ENCODE measurements at places on chromosomes 7 and 10.

GRCh38 chr10:71771204-71771603 lies 2.1 kb downstream of the VSIR start:
- DNase-seq: no peak

DNA sequence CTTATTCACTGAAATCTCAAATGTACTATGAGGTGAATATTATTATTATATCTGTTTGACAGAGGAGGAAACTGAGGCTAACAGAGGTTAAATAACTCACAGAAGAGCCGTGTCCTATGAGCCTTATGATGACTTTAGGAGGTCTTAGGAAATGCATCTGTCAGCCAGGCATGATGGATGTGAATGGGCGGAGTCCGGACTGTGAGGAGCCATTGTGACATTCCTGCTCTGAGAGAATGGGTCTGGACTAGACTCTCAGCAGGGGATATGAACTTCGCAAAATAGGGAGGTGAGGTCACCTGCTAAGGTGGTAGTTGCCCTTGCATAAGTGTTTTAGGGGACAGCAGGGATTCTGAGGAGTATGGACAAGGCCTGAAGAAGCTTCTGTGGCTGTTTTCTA lies 153.6 kb downstream of the TMEM178B start:
- no peak for DNase-seq

GRCh38 chr7:69398986-69399385 lies 199.3 kb upstream of the AUTS2 start:
- DNase-seq: no peak

- DNase-seq: no peak
Observed at GRCh38 chr10:48839809-48840679, 99.6 kb downstream of the LRRC18 start.

GRCh38 chr7:23268746-23269145 lies 22.2 kb downstream of the GPNMB start:
- no peak for DNase-seq

GRCh38 chr10:35684586-35684985 lies 42.5 kb upstream of the FZD8 start:
- no peak for DNase-seq

DNA sequence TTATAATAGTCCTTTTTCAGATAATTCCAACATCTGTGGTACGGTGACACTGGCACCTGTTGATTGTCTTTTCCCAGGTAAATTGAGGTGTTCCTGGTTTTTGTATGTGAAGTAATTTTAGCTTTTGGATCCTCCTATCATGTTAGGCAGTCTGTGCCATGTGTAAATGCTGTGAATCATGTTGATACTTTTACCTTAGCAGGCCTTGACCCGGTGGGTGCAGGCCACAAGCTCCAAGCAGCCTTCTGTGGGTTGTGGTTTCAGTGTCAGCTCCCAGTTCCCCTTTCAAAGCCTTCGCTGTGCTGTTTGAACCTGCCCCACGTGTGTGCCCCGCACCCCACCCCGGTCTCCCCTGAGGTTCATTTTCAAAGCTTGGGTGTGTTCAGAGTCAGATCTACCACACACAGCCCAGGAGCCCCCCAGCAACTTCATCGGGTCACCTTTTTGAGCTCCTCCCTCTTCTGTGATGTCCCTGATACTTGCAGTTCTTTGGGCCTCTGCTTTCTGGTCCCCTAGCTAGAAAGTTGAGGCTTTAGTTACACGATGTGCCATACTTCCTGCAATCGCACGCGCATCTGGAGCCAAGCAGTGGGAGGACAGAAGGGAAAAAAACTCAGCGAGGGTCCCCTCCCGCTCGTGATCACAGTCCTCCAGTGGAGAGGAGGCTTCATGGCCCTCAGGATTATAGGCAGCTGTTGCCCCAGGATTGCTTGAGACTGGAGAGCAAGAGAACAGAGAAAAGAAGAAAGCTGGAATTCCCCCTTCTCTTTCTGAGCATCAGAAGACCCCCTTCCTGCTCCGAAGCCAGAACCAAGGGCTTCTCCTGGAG lies 8.7 kb upstream of the BHLHA15 start:
- DNase-seq: no peak

DNA sequence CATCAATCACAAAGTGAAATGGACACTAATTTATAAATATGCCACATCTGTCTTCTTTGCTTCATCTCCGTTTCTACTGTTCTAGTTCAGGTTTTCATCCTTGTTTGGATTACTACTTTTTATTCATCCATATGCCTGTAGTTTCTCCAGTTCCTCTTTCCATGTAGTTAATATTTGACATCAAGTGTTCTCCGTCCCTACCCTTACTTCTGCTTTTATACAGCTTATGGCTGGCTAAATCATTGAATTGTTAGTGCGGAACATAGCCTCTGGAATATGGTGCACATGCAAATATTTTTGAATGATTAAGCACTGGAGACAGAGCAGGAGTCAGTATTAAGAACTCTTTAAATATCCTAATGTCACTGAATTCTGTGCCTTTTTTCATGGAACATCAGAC lies 230.0 kb upstream of the PPP1R3A start:
- no peak for DNase-seq

DNA sequence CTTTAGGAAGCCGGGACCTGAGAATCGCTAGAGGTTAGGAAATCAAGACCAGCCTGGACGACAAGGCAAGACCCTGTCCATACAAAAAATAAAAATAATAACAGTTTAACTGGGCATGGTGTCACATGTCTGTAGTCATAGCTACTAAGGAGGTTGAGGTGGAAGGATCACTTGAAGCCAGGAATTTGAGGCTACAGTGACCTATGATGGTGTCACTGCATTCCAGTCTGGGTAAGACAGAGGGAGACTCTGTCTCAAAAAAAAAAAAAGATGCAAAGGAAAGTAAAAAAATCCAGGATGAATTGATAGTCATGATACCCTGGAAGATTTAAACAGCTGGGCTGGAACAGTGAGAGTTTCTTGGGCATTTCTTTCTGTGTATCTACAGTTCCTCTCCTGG lies 463.2 kb downstream of the GALNT17 start:
- DNase-seq: no peak

DNA sequence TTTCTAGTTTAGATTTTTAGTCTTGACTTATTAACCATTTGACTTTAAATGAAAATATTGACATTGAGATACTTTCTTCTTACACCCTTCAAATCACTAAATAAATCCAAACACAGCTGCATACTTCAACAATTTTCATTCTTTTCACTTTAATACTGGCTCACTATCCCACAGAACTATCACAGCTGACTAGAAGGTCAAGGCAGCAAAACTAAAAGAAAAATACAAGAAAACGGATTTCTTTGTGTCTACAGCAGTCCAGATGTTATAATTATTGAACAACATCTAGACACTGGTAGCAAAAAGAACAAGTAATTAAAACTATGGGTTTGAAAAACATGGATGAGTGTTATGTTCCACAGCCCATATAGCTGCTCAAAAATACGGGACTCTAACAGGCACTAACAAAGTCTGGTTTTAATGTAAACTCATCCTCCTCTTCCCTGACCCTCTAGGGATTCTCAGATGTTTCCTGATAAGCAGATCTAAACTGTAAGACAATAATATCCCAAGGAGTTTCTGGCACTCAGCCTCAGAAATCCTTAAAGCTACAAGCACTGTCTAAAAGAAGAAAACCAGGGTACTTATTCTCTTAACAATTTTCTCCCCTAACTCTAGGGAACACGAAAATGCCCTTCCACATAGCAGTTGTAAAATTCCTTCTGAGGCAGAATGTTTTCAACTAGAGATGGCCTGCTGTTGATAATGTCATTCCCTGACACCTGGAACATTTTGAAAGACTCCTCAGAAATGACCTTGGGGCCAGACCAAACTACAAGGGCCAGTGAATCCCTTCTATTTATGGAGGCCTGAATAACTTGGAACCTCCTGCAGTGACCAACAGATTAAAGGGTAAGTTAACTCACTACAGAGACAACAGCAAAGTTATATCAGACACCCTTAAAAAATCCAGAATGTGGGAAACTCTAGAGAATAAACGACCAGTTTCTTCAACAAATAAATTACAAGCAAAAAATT lies 12.8 kb downstream of the DNMBP start:
- no peak for DNase-seq
